ENCODE measurements at places on chromosomes 5 and 9. TPM values are rescaled to one million over a fixed set of nuclear protein-coding genes. Genes with fewer than 3 reads are reported as not detected.

- H3K4me3 ChIP-seq, result no peak overlapping the region
- no peaks in the 10 kb centered on the region for H3K4me1 ChIP-seq
- no peak overlapping the region for H3K27ac ChIP-seq
Observed at GRCh38 chr5:129670957-129671500, 76.9 kb upstream of the MINAR2 start.

- H3K27me3 ChIP-seq, result no peaks in the 10 kb centered on the region
- no peaks in the 10 kb centered on the region for H3K4me1 ChIP-seq
- no peak overlapping the region for H3K27ac ChIP-seq
- H3K4me3 ChIP-seq, result no peak overlapping the region
- DNase-seq, result no peak
Observed at GRCh38 chr9:71490810-71491209, 277.5 kb downstream of the CEMIP2 start.

DNA sequence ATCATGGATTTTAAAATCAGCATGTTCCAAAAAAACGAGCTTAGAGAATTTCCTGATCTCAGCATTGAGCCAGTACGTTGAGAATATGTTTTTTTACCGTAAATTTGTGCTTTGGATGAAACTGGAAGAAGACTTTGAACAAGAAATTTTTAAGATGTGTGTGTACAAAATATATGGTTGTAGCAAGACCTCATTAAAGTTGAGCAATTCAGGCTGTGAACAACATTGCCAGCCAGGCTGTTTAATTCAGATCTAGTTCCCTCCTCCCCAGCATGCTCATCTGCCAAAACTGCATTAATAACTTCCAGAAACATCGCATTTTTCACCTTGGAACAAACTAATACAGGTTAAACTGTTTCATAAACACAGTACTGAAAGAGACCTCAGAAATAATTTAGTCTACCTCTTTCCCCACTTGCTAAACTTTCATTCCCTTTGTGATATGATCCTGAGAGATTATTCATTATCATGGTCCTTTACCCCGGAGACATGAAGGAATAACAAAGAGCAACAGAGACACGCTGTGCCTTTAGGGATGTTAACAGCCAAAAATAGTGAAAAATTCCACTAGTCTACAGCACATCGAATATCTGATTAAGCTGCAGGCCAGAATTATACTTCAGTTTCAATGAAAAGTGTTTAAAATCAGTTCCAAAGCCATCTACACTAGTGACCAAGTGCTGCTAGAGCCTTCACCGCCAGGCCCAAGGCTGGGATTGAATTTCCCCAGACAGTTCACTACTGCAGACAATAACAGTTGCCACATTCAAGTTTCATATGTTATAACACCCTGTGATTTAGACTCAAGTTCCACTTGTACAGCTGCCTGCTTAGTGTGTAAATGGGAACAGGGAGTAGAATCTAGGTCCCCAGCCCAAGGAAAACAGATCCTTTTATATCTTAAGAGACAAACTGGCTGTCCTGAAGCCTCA lies 89.6 kb downstream of the EFNA5 start:
- H3K36me3 ChIP-seq, result no peaks in the 10 kb centered on the region
- DNase-seq, result no peak
- peak overlapping the region; percentile 4 for H3K27ac ChIP-seq
- no peak overlapping the region for H3K4me3 ChIP-seq
- no peaks in the 10 kb centered on the region for H3K27me3 ChIP-seq

DNA sequence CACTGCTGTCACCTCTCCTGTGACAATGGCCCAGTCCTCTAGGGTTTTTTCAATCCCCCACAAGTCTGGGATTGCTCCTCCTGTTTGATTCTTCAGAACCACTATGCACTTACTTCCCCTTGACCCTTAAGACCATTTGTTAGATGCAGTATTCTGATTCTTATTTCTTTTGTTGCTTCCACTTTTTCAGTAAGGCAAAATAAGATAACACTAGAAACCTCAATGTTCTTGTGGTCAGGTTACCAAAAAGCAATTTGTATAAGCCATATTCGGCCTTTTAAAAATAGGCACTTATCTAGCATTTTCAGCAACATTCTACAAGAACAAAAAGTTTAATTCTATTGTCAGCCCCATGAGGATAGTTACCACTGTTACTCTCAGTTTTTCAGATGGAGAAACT lies 220.0 kb downstream of the KDM4C start:
- no peak overlapping the region for H3K4me3 ChIP-seq
- no peaks in the 10 kb centered on the region for H3K4me1 ChIP-seq
- no peaks in the 10 kb centered on the region for H3K36me3 ChIP-seq
- no peak overlapping the region for H3K27ac ChIP-seq
- H3K27me3 ChIP-seq, result no peaks in the 10 kb centered on the region

DNA sequence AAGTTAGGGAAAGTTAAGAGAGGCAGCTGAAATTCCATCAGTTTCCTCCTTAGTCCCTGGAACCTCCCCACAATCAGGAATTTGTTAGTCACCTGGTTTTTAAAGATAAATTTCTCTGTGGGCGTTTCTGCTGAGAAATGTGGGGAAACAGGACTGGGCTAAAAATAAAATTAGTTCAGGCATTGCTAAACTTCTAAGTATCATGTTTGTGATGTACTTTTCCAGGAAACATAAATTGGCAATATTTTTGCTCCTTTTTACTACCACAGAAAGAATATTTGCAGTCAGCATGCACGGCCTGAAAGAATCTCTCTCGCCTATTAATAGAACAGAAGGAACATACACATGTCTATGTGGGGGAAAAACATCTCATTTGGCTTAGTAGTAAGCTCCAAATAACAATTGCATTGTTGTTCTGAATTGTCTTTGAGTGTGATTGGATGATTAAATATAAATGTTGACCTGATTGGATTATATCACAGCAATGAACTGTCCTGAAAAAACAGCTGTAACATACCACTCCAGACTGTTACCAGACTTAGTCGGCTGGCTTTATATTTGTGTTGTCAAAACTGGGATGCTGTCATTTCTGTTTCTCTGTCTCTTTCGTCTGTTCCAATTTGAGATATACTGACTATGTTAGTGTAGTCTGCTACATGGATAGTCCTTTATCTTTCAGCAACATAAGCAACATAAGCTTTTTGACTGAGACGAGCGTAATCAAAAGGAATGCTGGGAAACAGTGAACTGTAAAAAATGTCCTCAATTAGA lies 12.9 kb downstream of the TJP2 start:
- H3K27ac ChIP-seq, result peak overlapping the region; percentile 64
- no peaks in the 10 kb centered on the region for H3K36me3 ChIP-seq
- no peak overlapping the region for H3K4me3 ChIP-seq

- H3K27ac ChIP-seq, result no peak overlapping the region
- no peak for DNase-seq
- no peak overlapping the region for H3K4me3 ChIP-seq
Observed at GRCh38 chr5:16137177-16137576, 42.4 kb downstream of the MARCHF11 start.

The SLC25A2 gene
- total RNA-seq, result not detected

The HEMGN gene
- total RNA-seq, result not detected

All from uterus (tissue), 4 donors.